ENCODE measurements at places on chromosomes 2 and 18.

DNA sequence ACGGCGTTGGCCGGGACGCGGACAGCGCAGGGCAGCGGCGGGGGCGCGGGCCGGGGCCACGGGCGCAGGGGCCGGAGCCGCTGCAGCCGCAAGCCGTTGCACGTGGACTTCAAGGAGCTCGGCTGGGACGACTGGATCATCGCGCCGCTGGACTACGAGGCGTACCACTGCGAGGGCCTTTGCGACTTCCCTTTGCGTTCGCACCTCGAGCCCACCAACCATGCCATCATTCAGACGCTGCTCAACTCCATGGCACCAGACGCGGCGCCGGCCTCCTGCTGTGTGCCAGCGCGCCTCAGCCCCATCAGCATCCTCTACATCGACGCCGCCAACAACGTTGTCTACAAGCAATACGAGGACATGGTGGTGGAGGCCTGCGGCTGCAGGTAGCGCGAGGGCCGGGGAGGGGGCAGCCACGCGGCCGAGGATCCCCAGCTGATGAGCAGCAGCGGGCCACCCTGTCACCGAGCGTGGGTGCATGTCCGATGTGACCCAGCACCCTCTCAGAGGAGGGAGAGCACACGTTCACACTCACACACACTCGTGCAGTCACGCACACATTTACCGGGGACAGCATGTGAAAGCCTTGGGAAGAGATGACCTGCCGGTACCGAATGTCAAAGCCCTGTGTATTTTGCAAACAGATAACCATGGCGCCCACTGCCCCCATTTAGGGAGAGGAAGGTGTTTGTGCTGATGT is 4.2 kb downstream of the GDF7 start:
- no peak for DNase-seq

DNA sequence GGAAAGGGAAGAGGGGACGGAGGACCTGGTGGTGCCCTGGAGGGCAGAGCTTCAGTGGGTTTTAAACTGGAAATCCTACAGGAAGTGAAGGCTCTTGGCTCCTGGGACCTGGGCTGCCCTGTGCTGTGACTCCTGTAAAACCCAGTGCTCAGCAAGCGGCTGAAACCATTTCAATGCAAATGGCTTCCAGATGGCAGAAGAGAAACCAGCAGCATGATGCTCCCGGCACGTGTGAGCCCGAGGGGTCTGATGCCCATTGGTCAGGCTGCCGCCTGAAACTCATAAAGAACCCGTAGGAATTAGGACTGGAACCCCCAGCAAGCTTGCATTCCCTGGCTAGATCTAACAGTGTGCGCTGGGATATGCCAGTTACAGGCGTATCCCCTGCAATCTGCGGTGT is 109.2 kb upstream of the THOC1 start:
- DNase-seq = no peak

DNA sequence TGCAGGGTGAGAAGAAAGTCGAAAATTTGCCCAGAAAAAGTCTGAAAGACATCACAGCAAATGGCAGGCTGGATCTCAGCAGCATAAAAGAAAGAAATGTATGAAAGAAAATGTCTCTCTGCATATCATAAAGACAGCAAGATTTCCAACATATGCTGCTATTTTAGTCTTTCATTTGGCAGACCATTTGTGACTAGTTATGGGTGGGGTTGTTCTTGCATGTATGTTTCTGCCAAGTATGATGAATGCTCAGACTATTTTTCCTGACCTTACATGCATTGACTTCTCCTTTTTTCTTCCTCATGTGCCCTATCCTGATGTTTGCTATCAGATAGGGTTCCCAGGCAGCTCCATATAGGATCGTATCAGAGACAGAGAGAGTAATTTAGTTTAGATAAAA is 58.5 kb upstream of the PARD3B start:
- DNase-seq = no peak

- no peak for DNase-seq
Measured at GRCh38 chr2:205670292-205670691, 12.0 kb upstream of the NRP2 start.

DNA sequence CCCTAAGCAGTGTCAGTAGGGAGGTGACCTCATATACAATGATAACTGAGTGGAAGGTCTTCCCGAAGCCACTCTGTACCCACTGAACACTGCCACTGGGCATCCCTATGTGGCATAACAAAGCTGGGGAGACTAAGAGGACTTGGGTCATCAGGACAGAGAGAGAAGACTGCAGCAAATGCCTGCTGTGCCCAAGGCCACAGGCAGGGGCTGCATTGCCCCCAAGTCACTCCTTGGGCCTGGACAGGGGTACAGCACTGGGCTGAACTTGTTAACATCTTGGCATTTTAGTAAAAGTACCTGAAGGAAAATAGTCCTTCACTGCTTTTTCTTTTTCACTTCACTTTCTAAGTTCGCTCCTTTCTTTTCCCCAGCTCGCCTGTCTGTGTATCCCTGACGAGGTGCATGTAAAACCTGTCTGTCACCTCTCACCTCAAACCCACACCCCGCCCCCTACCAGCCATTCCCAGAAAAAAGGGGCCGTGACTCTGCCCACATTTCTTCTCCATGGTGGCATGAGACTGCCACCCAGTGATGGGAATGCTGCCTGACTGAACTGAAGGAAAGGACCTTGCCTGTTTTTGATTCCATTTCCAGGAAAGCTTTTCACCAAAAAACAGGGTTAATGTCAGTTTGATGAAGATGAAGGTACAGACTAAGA is 62.9 kb downstream of the MTHFD2 start:
- DNase-seq = peak; percentile 12

- DNase-seq = peak; percentile 19
Measured at GRCh38 chr2:143937723-143938350, 582.1 kb downstream of the ZEB2 start.

GRCh38 chr2:120702061-120702460 is 33.6 kb upstream of the GLI2 start:
- DNase-seq = no peak

GRCh38 chr2:236523249-236523648 is 46.4 kb upstream of the ACKR3 start:
- DNase-seq = no peak

DNA sequence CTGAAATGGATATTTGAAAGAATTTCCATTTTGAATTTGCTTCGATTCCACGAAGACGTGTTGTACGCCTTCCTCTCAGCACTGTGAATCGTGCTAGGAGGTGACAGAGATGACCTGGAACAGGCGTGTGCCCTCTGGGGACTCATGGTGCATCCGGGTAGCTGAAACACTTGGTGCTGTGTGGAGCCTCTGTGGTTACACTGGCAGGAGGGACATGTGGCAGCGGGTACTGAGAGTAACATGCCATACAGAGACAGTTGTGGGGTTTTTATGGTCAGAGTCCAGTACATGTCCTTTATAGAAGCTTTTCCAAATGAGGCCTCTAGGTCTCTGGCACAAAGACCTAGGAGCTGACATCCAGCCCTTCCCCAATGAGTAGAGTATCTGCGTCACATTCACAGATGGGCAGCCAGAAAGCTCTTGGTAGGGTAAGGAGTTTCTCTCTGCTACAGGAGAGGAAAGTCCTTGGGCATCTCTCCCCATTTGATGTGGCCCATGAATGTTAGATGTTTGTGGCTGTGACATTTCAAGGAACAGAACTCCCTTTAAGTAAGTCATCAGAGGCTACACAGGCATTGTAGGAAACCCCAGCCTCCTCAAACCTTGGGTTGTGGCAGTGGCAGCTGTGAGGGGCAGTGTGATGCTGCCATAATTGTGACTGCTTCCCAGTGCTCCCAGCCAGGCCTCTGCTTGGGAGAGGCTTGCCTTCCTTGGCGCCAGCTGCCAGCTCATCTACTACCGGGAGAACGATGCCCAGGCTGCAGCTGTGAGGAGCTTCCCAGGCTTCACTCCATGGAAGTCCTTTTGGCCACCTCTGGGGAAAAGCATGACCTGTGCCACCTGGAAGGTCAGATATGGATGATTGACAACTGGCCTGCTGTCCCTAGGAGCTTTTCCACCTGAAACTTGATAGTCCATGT is 80.6 kb downstream of the ACOXL start:
- DNase-seq = no peak

GRCh38 chr18:54135216-54135615 is 89.3 kb downstream of the MBD2 start:
- DNase-seq = no peak

- no peak for DNase-seq
Measured at GRCh38 chr18:46335534-46336101, 231.4 kb downstream of the HAUS1 start.

DNA sequence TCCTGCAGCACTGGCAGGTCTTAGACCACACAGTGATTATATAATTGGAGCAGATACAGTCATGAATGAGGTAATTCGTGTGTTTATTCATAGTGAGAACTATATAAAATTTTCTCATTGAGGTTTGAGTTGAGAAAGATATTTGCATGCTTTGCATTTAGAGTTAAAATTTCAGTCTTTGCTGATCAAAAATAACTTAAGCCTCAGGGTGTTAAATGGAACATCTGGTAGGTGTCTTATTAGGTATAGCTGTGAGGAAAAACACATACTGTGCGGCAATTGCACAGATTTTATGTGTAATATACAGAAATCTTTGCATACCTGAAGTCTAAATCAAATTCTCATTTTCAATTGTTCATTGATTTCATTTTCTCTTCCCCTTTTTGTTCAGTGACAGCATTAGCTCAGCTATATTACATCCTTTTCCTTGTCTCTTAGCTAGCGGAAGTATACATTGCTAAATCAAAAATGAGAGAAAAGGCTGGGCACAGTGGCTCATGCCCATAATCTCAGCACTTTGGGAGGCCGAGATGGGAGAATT is 21.2 kb downstream of the GORASP2 start:
- DNase-seq = no peak

DNA sequence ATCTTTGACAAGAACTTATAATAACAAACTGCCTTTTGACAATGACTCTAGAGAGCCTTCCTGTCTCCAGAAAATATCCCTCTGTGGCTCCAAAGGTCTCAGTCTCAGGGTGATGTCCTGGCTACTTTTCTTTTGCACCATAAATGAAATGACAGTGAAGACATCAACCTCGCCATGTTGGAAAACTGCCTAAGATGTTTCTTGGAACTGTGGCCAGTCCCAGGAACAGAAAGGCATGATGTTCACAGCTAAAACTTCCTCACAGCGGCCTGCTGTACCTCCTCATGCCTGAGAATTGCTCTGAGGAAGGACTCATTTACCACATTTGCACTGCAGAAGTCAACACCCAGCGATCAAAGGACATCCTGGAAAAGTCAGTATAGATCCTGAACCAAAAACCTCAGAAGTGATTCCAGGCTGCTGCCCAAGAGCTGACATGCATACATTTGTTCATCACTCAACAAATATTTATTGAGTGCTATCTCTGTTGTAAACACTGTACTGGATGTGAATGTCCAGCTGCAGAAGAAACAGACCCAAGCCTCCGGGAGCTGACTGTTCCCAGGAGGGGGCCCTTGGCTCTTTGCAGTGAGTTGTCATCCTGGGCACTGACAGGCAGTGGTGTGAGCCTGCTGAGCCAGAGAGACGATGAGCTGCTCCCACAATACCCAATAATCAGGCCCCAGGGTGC is 64.3 kb upstream of the ACSL3 start:
- no peak for DNase-seq

GRCh38 chr18:64283059-64283458 is 134.2 kb upstream of the LINC00305 start:
- DNase-seq = no peak

GRCh38 chr2:180359522-180360282 is 352.6 kb upstream of the CWC22 start:
- peak; percentile 10 for DNase-seq

DNA sequence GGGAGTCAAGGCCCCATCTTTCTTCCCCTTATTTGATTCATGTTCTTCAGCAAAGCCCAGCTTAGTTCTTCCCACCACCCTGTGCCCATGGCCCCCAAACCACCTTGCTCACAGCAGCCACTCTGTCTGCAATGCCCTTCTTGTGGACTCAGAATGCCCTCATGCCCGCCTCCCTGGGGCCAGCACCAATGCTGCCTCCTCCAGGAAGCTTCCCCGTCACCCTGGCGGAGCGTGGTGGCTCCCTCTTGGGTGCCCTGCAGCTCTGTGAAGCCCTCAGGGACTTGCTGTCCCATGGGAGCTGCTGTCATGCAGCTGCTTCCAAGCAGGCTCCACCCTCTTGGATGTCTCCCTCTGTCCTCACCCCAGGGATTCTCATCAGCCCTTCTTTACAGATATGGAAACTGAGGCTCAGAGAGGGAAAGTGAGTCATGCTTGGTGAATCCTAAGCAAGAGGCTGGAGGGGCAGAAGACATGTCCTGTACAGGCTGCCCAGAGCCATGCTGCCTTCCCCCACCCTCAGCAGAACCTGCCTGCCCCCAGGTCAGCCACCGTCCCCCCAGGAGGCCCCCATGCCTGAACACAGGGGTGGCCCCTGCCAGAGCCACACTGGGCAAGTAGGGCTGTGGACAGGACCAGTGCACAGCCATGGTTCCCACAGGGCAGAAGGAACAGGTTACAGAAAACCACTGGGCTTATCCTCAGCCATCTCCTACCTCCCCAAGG is 11.8 kb upstream of the DUSP2 start:
- DNase-seq = peak; percentile 53

- DNase-seq = no peak
Measured at GRCh38 chr18:1475867-1476266, 571.2 kb downstream of the ADCYAP1 start.

GRCh38 chr2:216694826-216695217 is 527 bp downstream of the IGFBP5 start:
- no peak for DNase-seq

- DNase-seq = peak; percentile 75
Measured at GRCh38 chr2:118202707-118203303, 114.5 kb downstream of the INSIG2 start.

DNA sequence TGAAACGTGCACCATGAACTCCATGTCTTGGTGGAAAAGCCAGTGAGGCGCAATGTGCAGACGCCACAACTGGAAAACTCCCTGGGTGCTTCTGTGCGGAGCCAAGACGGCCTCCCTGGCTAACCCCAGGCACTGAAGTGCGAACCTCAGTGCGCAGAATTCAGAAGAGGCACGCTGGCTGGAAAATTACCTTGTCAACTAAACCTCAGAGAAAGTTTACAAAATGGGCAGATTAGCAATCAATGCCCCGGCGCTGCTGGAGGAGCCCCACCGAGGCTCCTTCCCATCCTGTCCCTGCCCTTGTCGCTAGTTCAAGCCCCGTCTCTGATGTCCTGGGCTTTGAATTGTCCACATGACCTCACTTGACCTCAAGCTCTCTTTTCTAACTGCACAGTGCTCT is 22.2 kb downstream of the SNORC start:
- no peak for DNase-seq

DNA sequence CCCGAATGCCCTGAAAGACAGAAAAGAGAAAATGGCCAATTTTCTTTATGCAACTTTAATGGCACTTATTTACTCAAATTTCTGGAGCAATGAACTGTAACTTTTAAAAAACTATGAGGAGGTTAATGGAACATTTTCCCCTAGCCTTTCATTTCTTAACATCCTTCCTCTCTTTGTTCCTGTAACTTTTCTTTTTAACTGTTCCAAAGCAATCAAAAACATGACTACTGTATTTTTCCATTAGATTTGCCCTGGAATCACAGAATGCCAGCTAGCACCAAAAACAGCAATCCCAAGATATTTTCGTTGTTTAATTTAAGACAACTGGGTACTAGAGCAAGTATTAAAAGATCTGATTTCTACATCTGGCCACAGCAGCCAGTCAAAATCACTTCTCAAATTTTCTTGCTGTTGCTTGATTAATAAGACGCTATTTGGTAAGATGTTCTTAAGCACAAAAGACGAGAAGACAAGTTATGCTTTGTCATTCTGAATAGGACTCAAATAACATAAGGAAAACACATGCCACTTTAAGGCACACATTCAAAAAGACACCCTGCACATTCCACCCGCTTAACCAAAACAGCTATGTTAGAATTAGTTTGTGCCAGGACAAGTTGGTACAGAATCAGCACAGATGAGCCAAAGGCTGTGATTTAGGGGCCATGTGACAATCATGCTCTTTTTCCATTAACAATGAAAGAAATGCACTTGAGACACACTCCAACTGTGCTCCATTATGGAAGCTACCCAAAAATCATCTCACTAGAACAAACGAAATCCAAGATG is 3.6 kb downstream of the STARD7 start:
- no peak for DNase-seq

All from activated CD4-positive, alpha-beta T cell treated with anti-CD3 and anti-CD28 coated beads for 36 hours (primary cell).